ENCODE measurements at places on chromosomes 7 and 10. TPM values are rescaled to one million over a fixed set of nuclear protein-coding genes. Genes with fewer than 3 reads are reported as not detected.

DNA sequence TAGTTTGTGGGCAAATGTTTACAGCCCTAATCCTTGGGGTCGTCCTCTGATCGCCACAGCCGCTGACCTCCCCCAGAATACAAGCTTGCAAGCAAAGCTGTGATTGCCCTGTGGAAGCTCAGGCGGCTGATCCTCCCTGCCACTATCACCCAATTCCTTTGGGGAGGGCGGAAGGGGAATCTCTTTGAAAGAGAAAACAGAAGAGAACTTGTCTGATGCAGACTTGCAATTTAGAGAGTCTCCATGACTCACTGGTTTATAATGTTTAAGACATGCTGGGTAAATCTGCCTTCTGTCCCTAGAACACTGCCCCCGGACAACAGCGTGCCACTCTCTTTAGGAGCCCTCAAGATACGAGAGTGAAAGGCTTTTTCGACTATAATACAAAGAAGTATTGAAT lies 75.5 kb downstream of the NRP1 start:
- no peak for DNase-seq

DNA sequence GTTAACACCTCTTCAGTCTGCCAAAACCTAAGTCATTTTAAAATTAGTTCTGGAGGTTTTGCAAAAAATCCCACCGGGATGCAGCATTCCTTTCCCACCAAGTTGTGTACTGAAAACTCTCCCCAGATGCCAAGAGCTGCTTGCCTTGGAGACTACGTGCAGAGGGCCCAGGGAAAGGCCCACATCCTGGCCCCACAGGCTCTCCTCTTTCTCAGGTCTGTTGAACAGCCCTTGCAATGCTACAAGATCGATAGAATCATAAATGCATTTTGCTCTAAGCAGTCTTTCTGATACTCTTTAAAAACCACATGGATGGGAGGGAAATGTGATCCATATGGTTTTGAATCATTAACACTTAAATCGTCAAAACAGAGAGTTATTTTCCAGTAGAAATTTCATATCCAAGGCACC lies 126.7 kb upstream of the ZMIZ1 start:
- DNase-seq: no peak

GRCh38 chr10:24350070-24350921 lies 141.4 kb downstream of the KIAA1217 start:
- no peak for DNase-seq

DNA sequence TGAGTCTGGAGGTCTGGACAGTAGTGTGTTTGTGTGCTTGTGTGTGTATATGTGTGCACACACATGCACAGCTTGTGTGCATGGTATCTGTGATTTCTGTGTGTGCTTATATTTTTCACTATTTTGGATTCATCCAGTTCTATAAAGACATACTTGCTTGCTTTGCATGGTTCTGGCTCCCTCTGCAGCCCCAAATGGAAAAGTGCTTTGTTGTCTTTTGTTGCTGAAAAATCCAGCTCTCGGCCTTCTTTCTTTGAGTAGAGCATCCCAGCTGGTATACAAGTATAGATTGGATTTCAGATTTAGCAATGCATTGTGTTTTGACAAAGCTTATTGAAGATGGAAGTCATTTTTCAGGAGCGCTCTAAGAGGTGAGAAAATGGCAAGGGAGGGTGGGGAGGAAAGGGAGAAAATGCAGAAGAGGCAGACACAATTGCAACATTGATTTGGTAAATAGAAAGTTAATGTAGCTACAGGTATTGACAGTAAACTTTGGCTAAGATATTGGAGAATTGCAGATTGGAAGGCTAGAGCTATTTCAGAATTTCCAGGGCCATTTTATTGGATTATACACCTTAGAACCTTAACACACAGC lies 333.9 kb downstream of the AUTS2 start:
- no peak for DNase-seq

- no peak for DNase-seq
Observed at GRCh38 chr10:32266566-32266965, 80.4 kb downstream of the EPC1 start.

DNA sequence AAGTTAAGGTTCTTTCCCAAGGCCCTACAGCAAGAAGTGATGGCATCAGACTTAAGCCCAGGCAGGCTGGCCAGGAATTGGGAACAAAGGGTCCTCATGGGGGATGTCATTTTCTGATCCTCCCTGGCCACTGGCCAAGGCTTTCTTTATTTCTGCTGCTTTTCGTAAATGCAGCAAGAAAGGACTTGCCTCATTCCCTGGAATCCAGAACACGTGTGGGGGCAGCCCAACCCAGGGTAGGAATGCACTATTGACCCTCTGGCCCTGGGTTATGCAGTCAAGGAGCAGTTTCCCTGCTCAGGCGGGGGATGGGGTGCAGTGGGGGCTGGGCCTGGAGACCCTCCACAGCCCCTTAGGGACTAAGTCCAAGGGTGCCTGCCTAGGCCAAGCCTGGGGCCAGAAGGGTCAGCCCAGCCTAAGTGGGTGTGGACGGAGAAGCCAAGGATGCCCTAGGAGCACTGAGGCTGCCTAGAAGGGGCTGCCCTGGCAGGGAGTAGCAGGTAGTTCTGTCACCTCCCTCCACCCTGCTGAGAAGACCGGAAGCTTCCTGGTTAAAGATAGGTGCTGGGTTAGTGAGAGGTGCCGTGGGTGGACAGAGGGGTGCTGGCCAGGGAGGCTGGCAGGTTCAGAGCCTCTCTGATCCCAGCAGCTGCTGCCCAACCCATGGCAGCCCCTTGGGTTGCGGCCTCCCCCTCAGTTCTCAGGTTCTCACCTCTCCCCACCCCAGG lies 179.2 kb downstream of the SH3PXD2A start:
- no peak for DNase-seq

- DNase-seq: peak; percentile 83
Observed at GRCh38 chr10:32346551-32347362, at the start of gene EPC1. EPC1 (minus strand) TSS chr10:32347158; CDS start chr10:32346915, 243 bp downstream.

GRCh38 chr10:6748981-6749635 lies 169.0 kb upstream of the PRKCQ start:
- no peak for DNase-seq

DNA sequence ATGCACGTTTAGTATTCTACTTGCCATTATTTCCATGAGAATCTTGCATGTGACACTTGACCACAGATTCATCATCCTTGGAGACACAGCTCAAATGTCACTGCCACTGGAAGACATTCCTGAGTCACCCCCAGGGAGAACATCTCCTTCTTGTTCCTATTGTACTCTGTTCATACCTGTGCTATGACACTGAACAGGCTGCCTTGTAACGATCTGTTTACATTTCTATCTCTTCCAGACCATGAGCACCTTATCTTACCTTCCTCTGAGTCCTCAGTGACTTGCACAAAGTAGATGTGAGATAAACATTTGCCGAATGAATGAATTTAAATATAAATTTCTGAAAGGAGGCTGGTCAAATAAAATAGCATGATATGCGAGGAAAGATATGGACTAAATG lies 331.9 kb upstream of the LRRN3 start:
- no peak for DNase-seq

DNA sequence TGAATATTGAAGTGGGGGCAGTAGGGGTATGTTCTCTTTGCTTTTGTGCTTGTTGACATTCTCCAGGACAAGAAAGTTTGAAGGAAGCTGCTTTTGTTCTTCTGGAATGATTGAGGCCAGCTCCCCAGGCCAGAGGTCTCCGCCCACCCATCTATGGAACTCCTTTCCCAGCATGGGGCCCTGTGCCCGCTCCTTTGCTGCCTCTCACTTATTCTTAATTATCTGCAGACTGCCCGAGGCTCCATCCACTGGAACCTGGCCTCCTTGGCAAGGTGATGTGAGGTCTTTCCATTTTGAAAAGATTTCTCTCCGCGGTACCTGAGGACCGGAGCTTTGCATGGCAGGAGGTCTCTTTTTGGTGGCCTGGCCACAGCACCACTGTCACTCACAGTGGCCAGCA lies 39.3 kb upstream of the MKI67 start:
- DNase-seq: no peak

DNA sequence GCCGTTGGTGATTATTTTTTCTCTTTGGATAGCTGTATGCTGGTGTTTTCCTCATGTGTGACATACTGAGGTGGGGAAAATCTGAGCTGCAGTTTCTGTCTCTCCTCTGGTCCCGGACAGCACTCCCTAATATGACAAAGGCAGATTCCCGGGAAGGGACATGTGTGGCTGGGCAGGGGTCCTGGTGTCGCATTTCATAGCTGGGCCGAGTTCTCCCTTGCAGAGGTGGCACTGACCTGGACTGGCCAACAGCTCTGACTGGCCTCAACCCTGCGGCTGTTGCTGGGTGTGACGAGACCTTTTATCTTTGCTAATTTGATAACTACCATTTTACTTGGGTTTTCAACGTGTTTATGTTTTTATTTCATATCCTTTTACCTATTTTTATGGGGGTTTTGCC lies 248.6 kb upstream of the TCERG1L start:
- no peak for DNase-seq

- no peak for DNase-seq
Observed at GRCh38 chr10:13453896-13454295, 74.9 kb downstream of the BEND7 start.

GRCh38 chr7:88480896-88481295 lies 174.2 kb upstream of the STEAP4 start:
- DNase-seq: no peak

- DNase-seq: no peak
Observed at GRCh38 chr10:59258890-59259289, 82.4 kb downstream of the PHYHIPL start.

- no peak for DNase-seq
Observed at GRCh38 chr10:90462749-90463470, 394.9 kb downstream of the HTR7 start.

DNA sequence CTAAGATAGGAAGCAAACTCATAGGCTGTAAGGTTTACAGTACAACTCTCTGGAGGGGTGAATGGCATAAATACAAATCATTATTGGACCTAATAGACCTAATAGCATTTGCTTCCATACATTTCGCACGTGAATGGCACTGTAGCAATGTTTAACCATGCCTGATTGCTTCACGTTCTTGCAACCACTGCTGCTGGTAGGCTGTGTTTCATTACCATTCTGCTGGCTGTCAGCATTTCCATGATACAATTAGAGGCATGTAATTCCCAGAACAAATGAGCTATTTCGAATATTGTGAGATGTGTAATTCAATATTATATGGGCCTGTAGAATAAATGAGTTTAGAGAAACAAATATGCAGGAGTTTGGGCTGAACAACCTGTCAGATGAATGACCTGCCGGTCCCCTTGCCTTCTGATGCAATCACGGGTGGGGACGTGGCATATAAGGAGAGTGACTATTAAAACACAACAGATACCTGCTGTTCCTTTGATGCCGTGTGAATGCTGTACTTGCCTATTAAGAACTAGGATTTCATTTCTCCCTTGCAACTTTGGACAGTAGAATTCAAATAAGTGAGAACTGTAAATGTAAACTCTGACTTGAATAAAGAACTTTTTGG lies 393.4 kb downstream of the ACTR3B start:
- DNase-seq: no peak

DNA sequence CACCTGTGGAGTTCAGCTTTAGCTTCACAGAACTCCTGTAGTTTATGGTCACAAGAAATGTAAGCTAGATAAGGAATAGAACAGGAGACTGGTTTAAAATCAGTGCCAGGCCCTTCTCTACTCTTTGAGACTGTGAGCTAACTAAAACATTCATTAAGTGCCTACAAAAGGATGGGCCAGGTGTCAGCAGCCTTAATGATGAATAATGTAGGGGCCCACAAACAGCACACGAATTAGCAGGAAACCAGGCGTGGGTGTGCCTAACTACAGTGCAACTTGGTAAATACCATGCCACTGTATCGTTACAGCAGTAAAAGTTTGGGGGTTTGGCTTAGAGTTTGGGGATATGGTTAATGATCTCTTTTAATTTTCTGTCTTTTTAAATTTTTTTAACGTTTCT lies 6.1 kb upstream of the ABLIM1 start:
- no peak for DNase-seq

DNA sequence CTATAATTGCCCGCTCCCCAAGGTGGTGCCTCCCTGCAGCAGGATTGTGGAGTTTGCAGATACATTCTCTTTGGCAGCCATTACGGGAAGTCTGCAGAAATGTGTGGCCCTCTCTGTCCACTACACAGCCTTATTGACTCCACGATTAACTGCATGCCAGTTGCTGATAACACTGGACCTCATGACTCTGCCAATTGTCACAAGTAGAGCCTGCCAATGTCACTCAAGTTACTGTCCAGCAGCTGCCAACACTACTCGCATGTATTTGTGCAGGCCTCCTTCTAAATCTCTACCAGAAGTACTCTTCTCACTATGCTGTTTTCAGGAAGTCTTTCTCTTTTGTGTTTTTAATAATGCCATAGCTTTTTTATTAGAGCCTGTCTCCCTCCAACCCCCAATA lies 128.8 kb downstream of the PPP1R3A start:
- DNase-seq: no peak

DNA sequence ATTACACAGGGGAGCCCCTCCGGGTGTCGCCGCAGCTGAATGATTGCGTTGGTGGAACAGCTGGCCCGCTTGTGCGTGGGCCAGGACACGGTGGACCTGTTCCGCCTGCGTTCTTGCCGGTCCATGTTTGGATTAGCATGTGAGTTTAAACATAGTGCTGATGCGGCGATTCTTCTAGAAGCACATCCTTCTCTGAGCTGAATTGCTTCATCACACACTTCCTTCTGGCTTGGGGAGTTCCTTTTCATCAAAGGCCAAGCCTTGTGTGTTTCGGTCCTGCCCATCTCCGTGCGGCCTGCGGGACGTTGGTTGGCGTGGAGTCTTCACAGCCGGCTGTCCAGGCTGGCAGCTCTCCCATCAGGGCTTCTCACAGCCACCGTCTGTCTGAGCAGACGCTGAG lies 45.5 kb upstream of the SLC29A4 start:
- DNase-seq: no peak

- DNase-seq: no peak
Observed at GRCh38 chr7:48245751-48246472, 74.7 kb downstream of the ABCA13 start.

DNA sequence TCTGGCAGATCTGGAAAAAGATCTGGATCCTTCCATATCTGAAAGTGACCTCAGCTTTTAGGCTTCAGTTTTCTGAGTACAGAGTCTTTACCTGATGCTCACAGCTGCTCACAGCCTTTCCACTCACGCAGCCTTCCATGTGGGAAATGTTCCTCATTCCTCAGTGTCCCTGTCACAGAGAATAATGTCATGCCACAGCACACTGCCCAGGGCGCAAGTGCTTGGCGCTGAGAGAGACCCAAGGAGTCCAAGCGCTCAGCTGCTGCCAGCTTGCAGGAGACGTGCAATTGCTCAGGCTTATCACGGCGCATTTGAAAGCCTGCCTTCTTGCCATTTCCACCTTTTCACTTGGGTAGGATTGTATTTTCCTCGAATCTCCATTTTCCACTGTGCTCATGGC lies 271.9 kb upstream of the MKI67 start:
- DNase-seq: no peak

DNA sequence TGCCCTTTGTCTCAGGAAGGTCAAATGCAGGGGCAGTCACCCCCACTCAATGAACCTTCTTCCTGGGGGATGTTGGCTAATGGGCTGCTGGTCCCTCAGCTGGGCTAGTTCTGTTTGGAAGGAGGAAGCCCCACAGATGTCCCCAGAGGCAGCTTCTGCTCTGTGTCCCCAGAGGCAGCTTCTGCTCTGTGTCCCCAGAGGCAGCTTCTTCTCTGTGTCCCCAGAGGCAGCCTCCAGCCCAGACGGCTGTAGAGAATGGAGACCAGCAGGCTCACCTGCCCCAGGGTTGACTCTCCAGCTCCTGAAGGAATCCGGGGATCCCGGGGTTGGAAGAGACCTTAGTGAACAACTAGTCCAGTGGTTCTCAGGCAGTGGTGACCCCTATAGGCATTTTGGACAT lies 62.5 kb upstream of the LEP start:
- DNase-seq: no peak

ICA1 gene
- total RNA-seq: 0.18 TPM

FRAT2 gene
- 11.4 TPM for total RNA-seq

HMX2 gene
- total RNA-seq: not detected

HTR5A gene
- total RNA-seq: not detected

TRPV6 gene
- total RNA-seq: not detected

WDR86 gene
- total RNA-seq: 0.46 TPM

GPC2 gene
- total RNA-seq: 4.1 TPM

SPDYE11 gene
- not detected for total RNA-seq

All from activated T-cell treated with anti-CD3 and anti-CD28 coated beads, Interleukin-2, amount 50 U/mL, for 4 hours (primary cell).